ENCODE measurements at places on chromosomes 16 and 17.

GRCh38 chr17:17385491-17385890 is 82.3 kb downstream of the NT5M start:
- DNase-seq: no peak

- DNase-seq: no peak
Measured at GRCh38 chr17:36918211-36918691, 19.0 kb upstream of the LHX1 start.

DNA sequence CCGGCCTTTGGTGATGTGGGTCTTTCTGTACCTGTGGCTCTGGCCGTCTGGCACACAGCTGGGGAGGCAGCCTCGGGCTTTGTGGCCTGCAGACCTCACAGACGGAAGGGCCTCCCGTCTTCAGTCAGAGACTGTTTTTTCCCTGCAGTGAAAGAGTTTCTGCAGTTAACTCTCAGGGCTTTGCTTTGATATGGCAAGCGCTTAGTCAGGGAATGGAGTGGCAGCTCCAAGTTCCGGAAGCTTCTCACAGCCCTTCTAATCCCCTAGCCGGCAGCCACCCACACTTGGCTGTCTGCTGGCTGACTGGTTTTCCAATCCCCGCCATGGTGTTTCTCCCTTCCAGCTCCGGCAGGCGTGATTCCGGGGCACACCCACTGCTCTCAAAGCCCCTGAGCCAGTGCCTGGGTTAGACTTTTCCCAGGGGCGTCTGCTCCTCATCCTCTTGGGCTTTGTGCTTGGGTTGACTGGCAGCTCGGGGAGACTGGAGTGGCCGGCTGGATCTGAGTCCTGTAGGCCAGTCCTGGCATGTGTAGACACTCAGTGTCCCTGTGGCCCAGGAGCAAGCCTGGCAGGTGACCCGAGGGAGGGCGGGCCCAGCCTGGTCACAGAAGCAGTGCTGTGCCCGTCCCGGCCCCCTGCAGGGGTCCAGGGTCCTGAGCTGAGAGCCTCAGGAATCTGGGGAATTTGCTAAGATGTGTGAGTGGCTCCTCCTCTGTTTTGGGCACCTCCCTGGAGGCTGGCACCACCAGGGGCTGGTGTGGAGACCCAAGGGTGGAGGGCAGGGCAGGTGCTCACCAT is 29.9 kb downstream of the BAIAP2 start:
- DNase-seq: peak; percentile 33

DNA sequence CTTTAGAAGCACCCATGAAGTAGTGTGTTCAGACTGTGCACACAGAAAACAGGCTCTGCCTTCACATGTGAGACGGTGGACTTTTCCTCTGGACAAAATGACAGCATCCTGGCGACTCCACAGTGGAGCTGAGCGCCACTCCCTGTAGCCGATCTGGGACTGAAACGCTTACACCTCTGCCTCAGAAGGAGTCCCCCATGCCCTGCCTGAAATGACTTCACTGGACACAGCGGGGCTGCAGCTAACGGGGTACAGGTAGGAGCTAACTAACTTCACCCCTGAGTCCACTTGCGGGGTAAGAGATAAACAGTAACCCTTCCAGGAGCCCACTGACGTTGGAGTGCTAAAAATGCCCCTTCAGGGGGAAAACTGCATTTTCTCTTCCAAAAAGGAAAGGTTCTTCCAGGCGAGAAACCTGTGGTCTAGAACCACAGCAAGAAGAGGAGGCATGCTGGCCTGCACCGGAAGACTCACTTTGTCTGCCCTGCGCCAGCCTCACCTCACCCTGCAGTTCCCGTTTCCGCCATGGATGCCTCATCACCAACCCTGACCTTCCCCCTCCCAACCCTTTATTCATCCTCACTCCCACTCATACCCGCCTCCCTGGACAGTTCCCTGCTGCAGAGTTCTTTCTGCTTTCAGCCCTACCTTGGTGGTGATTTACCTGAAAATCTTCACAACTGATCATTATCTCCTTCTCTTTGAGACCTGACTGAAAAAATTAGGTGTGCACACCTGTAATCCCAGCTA is 19.4 kb upstream of the ENDOV start:
- no peak for DNase-seq

- DNase-seq: peak; percentile 27
Measured at GRCh38 chr16:23508589-23509440, 1.5 kb downstream of the GGA2 start.

DNA sequence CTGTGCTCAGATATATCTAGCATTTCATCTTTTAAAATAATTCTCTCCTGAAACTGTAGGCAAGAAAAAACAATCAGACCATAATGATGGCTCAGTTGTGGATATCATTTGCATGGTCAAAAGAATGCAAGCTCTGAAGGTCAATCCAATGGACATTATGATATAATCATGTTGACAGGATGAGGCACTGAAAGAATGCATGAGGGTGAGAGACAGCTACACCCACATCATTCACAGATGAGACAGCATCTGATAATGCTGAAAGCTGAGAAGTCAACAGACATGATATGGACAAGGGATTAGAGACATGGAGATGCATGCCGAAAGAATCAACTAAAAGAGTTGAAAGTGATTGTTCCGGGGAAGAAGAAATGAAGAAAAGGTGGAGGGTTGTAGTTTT is 346.4 kb upstream of the CDH5 start:
- no peak for DNase-seq

- no peak for DNase-seq
Measured at GRCh38 chr17:17448076-17448475, 28.7 kb upstream of the MED9 start.

DNA sequence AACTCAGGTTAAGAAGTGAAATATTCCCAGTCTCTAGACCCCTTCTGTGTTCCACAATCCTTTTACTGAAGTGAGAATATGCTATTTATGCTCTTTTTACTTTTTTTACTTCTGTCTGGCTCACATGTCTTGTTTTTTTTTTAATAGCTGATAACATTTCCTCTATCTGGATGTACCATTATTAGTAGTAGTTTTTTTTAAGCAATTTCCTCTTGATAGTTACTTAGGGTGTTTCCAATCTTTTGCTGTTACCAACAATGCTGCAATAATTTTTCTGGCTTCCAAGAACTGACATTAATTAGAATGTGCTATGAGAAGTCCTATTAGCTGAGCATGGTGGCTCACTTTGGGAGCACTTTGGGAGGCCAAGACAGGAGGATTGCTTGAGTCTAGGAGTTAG is 32.0 kb downstream of the KSR1 start:
- DNase-seq: no peak

- DNase-seq: no peak
Measured at GRCh38 chr16:55828680-55829079, 4.2 kb downstream of the CES1 start.

DNA sequence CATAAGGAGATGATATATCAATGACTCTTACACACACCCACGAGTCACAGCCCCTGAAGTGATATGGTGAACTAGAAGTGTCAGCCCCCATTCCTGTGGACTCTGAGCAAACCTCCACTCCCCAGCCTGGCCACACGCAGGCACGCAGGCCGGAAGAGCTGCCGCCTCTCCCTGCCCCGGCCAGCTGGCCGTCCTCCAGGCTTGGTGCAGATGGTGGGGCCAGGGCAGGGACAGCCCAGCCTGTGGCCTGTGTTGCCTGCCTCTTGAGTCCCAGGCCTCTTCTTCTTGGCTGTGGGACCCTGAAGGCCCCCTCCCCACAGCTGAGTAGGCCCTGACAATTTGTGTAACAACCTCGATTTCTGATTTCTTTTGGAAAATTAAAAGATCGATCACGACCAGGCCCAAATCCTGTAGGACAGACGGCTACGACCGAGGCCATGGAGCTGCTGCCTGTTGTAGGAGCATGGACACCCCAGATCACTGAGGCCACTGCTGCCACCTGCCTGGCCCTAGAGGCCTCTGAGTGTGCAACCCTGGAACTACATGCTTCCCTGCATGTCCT is 10.0 kb upstream of the MPRIP start:
- no peak for DNase-seq

All from NT2/D1 (cell line).